ENCODE measurements at places on chromosomes 2 and 18.

DNA sequence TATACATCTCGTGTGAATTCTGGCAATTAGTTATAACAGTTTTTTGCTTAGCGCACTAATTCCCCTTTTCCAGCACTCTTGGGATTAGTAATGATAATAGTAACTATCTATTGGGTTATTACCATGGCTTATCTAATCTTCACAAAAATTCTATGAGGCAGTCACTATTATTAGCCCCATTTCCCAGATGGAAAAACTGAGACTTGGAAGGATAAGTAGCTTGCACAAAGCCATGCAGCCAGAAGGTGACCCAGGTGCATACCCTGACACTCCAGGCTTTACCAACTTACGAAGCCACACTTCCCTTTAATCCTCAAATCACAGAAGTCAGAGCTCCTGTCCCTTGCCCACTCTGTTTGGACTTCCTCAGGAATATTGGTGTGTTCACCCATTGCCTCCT lies 156.8 kb downstream of the CYP26B1 start:
- no peak for DNase-seq

DNA sequence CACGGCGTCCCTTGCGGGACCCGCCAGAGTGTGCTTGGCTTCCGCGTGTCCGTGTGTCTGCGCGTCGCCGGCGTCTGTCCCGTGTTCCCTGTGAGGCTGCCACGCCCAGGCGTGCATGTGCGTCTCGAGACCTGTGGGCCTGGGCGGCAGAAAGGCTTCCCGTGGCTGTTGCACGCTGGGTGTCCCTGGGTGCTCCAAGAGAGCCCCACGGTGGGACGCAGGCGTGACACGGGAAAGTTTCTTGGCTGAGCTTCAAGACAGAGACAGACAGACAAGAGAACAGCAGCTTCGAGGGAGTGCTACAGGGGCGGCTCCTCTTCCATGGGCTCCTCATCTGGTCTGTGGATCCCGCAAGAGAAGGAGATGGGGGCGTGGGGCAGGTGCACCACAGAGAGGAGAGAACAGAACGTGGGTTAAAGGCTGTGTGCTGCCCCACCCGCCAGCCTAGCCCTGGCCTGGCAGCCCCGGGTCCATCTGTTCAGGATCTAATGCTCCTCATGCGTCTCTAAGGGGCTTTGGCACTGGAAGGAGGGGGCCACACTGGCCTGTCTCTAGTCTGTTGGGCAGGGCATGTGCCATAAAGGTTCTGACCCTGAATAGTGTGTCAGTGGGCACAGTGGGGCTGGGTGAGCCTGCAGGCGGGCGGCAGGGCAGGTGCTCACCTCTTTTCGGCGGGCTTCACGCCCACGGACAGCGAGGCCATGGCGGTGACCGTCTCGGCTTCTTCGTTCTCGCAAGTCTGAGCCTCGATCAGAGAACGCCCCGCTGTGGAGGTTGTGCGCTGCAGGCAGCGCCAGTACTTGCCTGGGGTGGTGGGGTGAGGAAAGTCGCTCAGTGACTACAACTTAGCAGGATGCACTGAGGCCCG lies 205.1 kb downstream of the TWIST2 start:
- no peak for DNase-seq

DNA sequence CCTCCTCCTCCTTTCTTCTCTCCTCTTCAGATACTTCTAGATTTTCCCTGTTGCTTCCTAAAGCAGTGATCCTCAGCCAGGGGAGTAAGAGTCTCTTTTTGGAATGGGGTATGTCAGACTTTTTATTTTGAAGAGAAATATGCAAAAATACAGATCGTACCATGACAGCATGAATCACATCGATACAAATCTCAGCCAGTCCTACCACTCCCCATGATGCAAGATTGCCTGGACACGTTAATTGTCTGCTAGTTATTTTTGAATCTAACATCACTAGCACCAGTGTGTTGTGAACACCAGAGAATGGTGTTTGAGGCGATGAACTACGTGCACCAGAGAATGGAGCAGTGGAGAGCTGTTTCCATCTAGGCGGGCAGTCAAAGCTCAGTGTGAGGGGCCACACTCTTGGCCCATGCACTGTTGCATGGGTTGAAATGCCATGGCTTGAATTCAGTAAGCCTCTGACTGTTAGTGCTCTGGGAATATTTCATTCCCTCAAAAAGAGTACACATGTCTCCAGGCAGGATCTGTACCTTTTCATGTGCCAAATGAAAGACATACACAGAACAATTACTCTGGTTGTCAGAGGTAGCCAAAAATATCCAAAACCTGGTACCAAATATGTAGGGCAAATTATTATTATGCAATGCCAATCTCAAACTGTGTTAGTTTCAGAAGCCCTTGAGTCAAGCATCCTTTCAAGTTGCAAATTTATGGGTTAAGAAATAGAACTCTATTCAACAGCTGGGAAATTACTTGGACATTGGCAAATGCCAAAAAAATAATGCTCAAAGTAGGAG lies 46.3 kb upstream of the RALBP1 start:
- DNase-seq, result no peak

DNA sequence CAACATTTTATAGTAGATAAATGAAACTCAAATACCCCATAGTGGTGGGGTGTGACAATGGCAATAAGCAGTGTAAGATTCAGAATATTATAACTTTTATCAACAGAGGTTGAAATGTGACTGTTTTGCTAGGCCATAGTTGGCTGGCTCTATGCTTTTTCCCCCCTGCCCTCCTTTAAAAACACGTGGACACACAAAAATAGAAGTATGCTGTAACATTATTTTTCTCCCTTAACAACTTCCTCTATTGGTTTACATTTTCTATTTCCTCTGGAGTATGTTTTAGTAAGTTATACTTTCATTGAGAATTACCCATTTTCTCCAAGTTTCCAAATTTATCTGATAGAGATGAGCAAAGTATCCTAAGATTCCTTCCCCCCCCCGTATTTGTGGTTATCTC lies 31.1 kb downstream of the NDUFAF7 start:
- DNase-seq, result no peak

DNA sequence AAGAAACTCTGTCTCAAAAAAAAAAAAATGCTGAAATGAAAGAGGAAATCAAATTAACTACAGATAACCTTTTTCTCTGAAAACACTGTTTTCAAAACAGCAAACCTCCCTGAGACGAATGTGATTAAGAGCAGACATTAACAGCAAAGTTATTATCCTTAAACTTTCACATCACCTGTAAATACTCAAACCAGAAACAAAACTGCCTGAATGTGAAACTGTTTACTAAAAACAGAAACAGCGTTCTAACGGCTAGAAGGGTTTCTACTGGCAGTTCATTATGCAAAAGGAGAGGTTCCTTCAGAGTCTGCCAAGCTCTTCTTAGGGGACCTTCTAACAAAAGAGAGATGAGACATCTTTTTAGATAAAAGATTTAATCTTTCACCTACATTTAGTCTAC lies 45.9 kb downstream of the PNO1 start:
- no peak for DNase-seq

GRCh38 chr18:8659609-8660242 lies 45.6 kb upstream of the MTCL1 start:
- peak; percentile 82 for DNase-seq

- no peak for DNase-seq
Observed at GRCh38 chr2:47422016-47422415, 19.1 kb downstream of the MSH2 start.

GRCh38 chr2:207937253-207937652 lies 88.1 kb downstream of the PLEKHM3 start:
- DNase-seq, result no peak

DNA sequence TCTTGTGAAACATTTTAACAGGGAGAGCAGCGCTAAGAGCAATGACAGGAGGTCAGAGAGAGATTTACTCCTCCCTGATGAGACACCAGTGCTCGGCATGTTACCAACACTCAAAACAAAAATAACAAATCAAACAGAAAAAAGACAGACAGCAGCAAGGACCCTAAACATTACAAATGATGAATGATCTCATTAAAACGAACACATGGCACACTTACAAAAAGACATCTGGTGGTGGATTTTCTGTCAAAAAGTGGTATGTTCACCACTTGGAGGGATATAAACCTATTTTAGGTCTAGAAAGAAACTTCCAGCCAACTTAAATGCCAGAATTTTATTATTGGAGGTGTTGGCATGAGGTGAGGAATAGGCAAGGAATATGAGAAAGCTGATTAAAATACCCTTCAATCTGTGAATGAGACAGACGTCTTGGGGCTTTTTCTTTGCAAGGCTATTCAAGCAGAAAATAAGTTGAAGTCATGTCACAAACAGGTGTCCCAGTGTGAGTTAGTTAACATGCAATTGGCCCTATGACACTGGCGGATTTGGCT lies 112.8 kb downstream of the PRELID3A start:
- no peak for DNase-seq

GRCh38 chr2:144518748-144519596 lies 947 bp downstream of the ZEB2 start:
- DNase-seq, result no peak

DNA sequence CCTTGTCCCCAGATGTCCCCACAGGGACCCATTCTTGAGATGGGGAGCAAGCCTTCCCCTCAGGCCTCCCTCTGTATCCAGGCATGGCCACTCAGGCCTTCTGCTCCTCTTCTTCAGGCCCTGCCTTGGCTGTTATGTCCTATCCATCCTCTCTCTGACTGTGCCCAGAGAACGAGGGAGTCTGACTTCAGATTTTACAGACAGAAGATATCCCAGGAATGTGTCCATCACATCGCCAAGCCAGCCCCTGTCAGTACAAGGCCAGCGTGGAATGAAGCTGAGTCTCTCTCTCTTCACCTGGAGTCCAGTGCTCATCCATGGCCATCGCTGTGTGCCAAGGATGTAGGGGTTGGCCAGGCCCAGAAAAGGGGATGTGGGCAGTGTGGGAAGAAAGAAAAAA lies 57.6 kb downstream of the SDC1 start:
- no peak for DNase-seq

GRCh38 chr2:161708350-161708975 lies 84.2 kb downstream of the SLC4A10 start:
- DNase-seq, result no peak

DNA sequence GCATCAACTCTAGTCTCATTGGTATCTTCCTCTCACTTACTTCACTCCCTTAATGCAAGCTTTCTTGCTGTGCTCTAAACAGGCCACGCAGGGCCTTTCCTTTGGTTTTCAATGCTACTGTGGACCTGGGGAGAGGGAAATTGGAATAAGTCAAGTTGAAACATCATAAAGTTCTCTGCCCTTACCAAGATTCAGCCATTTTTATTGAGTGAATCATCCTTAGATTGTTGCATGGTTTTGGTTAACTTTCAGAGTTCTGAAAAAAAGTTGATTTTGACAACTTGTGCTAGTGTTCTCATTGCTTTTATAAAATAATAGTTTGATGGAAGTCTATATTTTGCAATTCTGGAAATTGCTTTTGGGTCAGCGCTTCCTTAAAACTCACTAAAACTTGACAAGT lies 852.8 kb upstream of the ACVR2A start:
- no peak for DNase-seq

- DNase-seq, result no peak
Observed at GRCh38 chr2:240440704-240441320, 5.3 kb downstream of the GPC1 start.

DNA sequence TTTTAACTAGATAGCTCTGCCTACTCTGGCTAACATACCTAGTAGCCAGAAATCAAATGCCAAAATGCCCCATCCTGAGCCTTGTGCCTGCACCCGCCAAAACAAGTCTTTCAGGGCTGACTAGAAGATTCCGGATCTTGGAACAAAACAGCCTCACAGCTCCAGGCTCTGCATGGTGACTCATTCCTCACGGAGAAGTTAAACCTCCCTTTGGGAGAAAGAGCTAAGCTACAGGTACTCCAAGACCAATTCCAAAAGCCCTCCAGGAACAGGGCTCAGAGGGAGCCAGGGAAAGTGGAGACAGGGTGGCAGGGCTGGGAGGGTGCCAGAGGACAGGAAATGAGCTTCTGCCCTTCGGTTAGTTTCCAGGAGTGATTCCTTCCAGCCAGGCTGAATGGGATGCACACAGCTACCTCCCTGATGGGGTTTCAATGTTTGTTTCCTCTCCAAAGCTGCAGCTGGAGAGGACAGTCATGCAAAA lies 295.6 kb downstream of the TNS1 start:
- DNase-seq, result no peak

DNA sequence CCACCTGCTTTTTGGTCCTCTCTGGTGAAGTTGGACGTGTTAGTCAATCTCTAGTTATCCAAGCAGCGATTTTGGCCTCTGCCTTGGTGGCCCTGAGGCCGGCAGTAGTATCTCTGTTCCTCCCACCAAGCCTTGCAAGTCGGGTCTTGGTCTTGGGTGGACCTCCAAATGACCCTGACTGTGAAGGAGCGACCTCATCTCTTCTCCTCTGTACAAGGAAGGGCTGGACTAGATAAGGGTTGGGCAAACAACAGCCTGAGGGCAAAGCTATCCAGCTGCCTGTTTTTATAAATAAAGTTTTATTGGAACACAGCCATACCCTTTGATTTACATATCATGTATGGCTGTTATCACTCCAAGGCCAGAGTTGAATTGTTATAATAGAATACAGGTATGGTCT lies 74.6 kb upstream of the FOSL2 start:
- no peak for DNase-seq

DNA sequence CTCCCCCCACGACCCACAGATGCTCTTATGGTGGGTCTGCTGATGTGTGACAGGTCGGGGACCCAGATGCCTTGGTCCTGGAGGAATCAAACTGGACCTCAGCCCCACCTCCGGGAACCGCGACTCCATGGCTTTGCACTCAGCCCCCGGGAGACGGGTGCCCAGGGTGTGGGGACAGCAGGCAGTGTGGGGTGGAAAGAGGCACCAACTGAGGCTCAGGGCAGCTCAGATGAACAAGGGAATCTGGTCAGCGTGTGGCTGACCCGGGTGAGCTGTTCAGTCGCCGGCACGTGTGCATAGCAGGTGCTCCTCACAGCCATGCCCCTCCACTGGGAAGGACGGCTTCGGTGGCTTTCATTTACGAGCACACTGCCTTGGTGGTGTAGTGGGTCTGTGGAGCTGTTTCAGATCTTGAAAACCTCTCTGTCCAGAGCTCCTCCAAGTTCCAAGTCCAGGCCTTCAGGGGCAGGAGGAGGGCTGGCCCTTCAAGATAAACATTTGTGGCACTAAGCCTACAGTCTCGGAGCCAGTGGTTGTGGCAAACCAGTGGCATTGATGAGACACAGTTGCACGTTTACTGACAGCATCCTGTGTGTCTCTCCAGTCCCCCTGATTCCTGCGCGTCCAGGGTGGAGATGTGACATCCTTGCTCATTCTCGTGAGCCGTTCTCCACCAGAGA lies 471.2 kb upstream of the HS6ST1 start:
- DNase-seq, result no peak

- peak; percentile 89 for DNase-seq
Observed at GRCh38 chr2:182717416-182717815, 1.4 kb downstream of the DNAJC10 start.
